ENCODE measurements at places on chromosomes 2 and 18.

DNA sequence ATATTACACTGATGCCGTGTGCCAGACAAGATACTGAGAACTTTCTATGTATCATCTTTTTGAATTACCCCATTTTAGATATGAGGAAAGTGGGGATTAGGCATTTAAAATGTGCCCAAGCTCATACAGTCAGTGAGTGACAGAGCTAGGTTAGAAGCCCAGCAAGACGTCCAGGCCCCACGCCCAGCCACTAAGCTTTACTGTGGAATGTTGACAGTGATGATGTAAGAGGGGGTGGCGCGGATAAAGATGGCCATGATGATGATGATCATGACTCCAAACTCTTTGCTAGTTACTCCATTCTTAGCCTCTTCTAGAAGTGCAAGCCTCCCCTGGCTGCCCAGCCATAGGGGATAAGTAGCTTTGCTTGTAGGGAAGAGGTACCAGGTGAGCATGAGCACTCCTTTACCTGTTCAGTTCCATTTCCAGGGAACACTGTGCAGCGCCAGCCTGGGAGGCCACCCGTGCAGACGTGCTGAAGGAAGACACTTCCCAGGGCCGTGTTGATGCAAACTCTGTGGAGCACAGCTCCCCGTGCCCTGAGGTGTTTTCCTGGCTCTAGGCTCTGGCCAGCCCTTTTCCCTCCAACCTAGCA lies 65.5 kb downstream of the BCL2L11 start:
- no peak for DNase-seq

GRCh38 chr18:13332874-13333273 lies 114.3 kb downstream of the LDLRAD4 start:
- DNase-seq, result no peak

DNA sequence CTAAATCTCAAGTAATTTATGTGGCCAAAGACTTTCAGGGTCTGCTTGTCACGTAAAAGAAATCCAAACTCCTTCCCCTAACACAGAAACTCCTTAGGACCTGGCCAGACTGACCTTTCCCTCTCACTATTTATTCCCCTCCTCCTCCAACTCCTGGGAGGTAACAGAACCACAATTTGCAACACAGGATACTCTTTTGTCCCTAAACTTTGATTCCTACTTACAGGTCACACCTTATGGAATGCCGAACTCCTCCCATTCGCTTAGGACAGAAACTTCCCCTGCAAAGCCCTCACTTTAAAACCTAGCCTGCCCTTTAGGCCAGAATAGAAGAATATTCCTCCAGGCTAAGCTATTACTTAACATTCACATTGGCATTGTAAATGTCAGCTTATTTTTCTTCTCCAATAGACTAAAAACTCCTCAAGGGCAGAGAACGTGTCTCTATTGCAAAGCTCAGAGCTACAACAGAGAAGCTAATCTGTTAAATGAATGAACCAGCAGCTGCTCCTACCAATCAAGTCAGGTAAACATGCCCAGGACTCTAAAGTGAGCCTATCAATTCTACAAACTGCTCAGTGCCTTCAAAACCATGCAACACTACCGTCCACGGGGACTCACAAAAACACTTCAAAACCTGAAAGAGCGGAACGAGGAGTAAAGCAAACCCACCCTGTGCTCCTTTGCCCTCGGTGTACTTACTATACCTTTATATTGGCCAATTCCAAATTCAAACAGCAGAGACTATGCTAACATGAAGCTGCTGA lies 6.1 kb downstream of the INO80D start:
- no peak for DNase-seq

GRCh38 chr2:144300632-144301031 lies 219.3 kb downstream of the ZEB2 start:
- DNase-seq, result no peak

DNA sequence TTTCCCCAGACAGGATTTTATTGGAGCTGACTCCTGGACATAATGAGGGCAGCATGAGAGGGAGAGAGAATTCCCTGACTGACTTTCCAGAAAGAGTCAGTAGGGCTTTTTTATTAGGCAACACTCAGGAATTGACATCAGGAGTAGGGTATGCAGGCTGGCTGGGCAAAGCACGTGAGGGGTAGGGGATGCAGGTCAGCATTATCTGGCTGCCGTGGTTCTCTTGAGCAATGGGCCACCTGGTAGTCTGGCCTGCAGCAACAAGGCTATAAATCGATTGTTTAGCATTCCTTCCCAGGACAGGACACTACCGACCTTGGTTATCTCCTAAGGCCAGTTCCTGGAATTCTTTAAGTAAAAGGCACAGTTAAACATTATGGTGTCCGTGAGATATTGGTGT lies 160.8 kb upstream of the AGAP1 start:
- DNase-seq, result no peak

GRCh38 chr2:109126501-109126860 lies 2.5 kb upstream of the SH3RF3 start:
- DNase-seq, result no peak

GRCh38 chr2:241702155-241703031 lies 554 bp downstream of the ING5 start:
- DNase-seq, result peak; percentile 93

DNA sequence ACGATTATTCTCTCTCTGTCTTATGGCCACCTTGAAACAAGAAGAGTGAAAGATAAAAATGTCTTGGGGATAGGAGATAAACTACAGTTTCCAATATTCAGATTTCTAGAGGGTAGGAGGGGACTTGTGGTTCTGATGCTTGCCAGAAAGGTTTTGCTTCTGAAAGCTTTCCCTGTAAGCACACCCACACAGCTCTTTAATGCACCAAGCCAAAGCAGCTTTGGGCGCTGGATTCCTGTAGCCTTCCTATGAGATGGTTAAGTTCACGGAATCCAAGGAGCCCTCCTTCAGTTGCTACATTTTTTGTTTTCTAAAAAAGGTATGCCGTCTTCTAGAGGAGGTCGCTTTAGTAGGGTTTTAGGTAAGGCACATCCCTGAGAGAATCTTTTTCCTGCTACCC lies 4.9 kb downstream of the LRRTM1 start:
- DNase-seq, result no peak

GRCh38 chr2:68921646-68922045 lies 31.0 kb downstream of the GKN2 start:
- no peak for DNase-seq

- DNase-seq, result no peak
These were observed 183.1 kb downstream of the PID1 start for GRCh38 chr2:229087843-229088516.

GRCh38 chr18:23731861-23732260 lies 42.6 kb downstream of the LAMA3 start:
- no peak for DNase-seq

DNA sequence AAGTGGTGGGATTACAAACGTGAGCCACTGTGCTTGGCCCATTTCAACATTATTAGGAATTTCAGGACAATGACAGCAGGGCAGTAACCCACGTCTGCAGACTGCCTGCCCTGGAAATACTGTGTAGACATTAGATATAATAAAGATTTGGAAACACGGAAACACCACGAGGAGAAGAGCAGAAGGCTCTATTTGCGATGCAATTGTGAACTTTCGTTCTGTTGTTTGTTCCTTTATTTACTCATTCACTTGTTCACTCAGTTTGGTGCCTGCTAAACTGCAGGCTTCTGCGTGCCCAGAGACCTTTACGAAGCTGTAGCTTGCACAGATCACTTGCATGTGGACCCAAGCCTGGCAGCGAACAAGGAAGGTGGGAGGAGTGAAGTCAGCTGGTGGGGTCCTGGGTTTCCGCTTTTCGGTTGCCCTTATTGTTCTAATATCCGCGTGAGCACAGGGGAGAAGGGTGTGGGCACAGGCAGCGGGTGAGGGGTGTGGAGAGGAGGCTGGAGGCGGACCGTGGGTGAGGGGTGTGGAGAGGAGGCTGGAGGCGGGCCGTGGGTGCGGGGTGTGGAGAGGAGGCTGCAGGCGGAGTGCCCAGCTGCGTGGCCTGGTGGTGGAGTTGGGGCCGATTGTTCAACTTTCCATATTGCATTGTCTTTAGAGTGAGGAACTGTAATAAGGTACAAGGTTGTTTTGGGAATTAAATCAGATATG lies 3.4 kb downstream of the COLEC11 start:
- no peak for DNase-seq

DNA sequence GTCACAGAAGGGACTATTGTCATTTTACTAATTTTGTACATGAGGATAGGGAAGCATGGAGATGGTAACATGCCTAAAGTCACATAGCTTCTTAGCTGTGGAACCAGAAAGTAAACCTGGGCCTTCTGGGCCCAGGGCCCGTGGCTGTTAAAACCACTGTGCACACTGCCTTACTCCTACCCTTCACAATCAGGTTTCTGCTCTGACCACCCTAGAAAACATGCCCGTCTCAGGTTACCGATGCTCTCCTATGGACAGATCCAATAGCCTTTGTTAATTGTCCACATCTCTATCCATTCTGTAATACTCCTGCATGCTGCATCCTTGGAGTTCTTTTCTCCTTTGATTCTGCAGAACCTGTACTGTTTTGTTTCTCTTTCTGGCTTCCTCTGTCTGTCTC lies 79.0 kb upstream of the TACR1 start:
- DNase-seq, result no peak

GRCh38 chr2:82591718-82592117 lies 1867.4 kb downstream of the SUCLG1 start:
- DNase-seq, result no peak

DNA sequence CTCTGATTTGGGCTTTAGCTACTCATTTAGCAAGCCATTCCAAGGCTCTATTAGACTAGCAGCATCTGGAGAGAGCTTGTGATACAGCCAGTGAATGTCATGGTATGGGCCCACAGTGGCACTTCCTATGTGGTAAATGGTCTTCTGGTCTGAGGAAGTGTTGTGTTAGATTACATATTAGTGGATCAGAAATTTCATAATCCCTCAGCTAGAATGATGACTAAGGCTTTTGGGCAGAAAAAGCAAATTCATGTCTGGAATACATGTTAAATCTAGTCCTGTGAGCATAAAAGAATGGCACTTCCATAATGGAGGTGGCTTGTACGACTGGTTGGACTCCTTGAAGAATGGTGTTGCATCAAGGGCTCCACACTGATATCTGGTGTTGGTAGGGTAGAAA lies 436.8 kb upstream of the CWC22 start:
- DNase-seq, result no peak

- no peak for DNase-seq
These were observed 33.6 kb downstream of the APCDD1 start for GRCh38 chr18:10488017-10488416.

- DNase-seq, result no peak
These were observed 39.4 kb downstream of the AAK1 start for GRCh38 chr2:69604026-69604678.

DNA sequence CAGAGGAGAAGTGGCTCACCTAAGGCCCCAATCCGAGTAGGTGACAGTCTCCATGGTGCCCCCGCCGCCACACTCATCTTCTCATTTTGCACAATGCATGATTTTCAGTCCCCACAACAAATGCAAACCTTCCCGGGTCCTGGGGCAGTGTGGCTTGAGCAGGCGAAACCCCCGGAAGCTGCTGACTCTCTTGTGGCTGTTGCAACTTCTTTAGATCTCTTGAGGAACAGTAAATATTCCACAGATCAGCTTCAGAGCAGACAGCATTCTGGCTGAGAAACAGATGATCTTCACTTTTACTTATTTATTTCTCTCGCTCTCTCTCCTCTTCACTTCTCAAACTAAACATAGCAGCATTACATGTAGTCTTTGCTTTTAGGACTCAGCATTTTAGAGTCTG lies 51.9 kb downstream of the ASAP2 start:
- DNase-seq, result no peak

DNA sequence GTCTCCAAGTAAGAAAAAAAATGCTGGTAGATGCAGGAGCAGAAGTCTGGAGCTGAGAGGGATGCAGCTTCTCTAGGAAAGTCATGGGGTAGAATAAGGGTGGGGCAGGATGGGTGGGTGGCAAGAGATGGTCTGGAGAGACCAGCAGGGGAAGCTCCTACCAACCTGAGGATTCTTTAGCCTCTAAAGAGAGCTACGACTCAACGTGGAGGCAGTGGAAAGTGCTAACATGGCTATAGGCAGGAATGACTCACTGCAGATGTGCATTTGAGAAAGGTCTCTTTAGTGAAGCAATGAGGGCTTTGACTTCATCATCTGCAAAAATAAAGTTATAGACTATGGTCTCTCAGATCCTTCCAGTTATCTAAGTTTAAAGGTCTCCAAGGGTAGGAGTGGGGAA lies 722.8 kb upstream of the RAB6C start:
- no peak for DNase-seq

- DNase-seq, result no peak
These were observed 1640.1 kb upstream of the CELF4 start for GRCh38 chr18:39205565-39206195.

- no peak for DNase-seq
These were observed 52.9 kb downstream of the ZBTB7C start for GRCh38 chr18:48356151-48356745.

DNA sequence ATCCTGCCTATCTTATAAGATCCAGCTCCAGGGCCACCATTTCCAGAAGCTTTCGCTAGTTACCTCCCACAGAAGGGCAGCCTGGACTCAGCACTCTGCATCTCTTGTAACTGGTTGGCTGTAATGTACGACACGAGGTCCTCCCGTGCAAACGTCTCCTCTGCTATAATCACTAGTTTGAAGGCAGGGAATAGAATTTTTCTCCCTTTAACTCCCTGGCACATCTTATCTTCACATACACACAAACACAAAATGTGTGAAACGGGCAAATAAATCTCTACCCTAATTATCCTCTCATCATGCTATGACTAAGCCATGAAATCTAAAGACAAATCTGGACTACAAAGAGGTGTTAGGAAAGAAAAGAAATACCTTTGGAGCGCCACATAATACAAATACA lies 36.8 kb downstream of the RNU4ATAC start:
- DNase-seq, result no peak

DNA sequence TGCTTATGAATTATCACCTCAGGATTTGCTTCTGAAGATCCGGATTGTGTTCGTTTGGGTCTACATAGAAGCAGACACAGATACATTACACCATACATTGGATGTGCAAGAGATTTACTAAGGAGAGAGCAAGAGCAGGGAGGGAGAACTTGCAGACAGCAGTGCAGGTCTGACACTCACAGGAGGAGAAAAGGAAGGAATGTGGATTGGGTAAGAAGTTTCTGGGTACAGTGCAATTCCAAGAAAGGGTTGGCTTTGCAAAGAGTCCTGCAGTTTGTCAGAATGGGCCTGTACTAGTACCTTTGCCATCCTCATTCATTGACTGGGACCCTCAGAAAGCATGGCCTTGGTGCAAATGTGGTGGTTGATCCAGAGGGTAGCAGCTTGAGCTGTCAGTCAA lies 4.8 kb upstream of the THOC1 start:
- no peak for DNase-seq

- DNase-seq, result no peak
These were observed 336.7 kb downstream of the OSR1 start for GRCh38 chr2:19021721-19022120.

DNA sequence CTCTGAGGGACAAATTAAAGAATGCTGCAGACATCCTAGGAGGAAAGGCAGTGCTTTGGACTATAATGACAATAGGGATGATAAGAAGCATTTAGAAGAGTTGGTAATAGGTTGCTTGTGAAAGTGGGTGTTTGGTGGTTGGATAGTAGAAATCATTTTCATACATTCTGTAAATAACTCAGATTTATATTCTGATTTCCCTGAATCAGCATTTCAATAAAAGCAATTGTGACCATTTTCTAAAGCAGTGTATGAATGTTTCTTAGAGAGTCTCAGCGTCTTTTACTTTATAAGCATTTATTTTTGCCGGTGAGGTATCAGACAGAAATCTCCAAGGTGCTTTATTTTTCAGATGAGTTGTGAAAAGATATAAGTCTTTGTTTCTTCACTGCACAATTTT lies 1099.0 kb upstream of the LRRTM1 start:
- DNase-seq, result no peak
